ENCODE measurements at places on chromosomes 6 and 20.

- DNase-seq = no peak
Observed at GRCh38 chr6:120608826-120609225, 725.5 kb downstream of the TBC1D32 start.

DNA sequence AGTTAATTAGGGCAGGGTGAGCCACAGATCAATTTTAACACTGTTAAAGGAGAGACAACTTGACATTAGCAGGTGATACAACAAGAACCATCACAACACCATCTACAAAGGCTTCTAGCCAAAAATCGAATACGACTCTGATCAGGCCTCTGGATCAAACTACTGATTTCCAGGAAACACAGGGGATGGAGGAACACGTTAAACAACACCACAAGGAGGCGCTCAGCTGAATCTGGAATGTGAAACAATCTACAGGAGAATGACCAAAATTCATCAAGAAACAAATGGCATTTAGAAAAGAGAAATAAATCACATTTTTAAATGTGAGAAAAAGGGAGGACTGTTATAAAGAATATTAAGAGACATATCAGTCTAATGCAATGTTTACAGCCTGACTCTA is 13.5 kb upstream of the MAFB start:
- DNase-seq = peak; percentile 9

DNA sequence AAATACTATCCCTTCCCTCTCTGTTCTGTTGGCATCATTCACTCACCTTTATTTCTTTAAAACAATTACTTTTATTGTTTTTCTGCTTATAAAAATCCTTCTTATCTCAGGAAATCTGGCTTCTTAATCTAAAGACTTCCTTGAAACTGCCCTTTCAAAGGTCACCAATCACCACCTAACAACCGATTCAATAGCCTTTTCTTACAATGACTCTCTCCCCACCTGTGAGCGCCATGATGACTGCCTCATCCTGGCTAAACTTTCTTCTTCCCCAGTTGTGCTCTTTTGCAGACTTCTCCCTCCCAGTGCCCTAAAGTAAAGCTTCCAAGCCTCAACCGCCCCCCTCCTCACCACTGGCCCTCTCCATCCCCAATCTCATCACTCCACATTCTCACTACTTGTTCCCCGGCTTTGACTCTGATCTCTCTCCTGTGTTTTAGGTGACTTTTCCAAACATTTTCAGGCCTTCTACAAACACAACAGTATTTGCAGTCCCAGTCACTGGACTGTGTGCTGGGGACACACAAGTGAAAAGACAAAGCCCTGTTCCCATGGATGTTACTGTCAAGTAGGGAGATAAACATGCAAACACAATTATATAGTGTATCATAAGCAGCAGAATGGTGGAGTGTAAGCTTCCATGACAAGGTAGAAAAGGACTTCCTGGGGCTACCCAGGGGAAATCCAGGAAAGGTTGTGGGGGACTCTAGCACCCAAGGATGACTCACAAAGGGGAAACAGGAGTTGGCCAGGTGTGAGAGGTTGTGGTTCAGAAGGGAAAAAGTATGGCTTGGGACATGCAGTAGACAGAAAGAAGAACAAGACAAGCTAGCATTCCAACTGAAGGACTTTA is 12.8 kb downstream of the NHSL1 start:
- DNase-seq = no peak

- peak; percentile 42 for DNase-seq
Observed at GRCh38 chr6:34317882-34318498, 69.2 kb upstream of the SMIM29 start.

DNA sequence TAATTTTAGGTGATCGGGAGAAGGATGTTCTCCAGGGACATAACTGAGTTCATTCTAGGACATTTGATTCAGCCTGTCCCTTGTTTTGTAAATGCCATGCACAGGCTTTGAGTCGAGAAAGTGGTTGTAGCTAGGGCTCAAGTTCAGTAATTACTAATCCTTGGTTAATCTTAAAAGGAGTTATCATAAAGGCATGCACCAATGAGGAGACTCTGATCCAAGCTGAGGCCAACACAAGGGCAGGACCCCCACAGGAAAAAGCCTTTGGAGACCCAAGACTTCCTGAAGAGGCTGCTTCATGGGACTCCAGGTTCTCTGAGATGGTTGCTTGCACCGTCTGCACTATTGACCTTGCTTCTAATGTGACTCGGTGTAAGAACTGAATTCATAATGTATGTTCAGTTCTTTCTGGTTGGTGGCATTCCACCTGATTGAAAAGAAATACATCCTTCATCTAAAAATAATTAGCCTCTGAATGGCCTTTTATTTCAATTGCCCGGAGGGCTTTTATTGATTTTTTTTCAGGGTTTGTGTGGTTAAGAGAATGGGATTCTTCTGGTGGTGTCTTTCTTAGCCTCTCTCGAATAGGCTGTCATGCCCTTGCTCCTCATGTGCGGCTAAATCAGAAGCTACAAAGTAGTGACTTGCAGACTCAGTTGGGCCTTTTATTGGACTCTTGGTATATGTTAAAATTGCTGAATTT is 201.7 kb upstream of the PLCB4 start:
- DNase-seq = no peak

GRCh38 chr6:147132889-147133288 is 71.3 kb upstream of the STXBP5 start:
- peak; percentile 25 for DNase-seq

DNA sequence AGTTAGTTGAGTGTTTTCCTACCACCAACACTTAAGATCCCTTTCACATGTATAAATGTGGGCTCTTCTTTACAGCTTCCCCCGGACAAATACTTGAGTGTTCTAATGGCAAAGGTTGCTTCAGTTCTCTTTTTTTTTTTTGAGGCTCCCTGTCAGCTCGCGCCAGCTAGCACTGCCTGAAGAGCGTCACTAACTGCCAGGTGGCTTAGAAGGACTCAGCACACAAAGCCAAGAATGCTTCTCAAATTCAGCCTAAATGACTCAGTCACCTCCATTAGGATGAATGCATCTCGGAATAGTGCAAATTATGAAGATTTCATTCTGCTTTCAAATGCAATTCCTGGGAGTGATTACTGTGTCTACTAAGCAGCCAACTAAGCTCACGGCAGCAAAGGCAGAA is 150.7 kb upstream of the BTBD3 start:
- DNase-seq = peak; percentile 8

- DNase-seq = no peak
Observed at GRCh38 chr6:125195526-125195925, 42.0 kb downstream of the TPD52L1 start.

DNA sequence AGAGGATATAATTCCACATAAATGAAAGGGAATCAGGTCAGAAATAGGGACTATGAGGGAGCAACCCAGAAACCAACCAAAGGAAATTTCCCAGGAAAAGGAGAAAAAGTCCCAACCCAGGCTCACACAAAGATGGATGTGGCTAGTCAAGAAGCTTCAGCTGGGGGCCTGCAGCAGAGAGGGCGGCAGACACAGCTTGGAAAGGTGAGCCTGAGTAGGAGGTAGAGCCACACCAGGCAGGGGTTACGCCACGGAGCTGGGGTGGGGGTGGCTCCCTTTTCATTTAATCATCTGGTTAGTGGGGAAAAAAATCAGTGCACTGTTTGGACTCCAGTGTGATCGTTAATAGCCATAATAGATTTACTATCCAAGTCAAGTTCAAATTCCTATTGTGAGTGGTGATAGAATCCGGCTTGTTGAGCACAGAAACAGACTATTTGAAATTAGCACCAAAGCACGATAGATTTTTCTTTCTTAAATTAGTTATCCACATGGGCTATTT is 220.6 kb downstream of the TPBG start:
- no peak for DNase-seq

GRCh38 chr6:124655866-124656265 is 306.4 kb upstream of the RNF217 start:
- DNase-seq = no peak
